ENCODE measurements at places on chromosomes 5 and 9.

GRCh38 chr5:10655161-10655971 lies 91.5 kb downstream of the ANKRD33B start:
- DNase-seq = no peak

DNA sequence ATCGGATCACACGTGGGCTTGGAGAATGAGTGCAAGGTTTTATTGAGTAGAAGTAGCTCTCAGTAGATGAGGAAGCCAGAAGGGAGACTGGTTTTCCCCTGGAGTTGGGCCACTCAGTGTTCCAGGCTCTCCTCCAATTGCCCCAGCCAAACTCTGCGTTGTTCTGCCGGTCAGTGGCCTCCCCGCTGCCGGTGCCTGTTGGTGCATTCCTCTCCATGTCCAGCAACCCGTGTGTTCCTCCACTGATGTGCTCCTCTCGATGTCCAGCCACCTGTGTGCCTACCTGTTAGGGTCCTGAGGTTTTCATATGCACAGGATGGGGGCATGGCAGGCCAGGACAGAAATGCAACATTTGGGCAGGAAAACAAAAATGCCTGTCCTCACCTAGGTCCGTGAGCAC lies 888.0 kb upstream of the PTPRD start:
- DNase-seq = no peak

- DNase-seq = no peak
Measured at GRCh38 chr9:113184539-113184938, 33.7 kb downstream of the SLC31A2 start.

- peak; percentile 81 for DNase-seq
Measured at GRCh38 chr5:93596676-93597490, 13.9 kb downstream of the NR2F1 start.

DNA sequence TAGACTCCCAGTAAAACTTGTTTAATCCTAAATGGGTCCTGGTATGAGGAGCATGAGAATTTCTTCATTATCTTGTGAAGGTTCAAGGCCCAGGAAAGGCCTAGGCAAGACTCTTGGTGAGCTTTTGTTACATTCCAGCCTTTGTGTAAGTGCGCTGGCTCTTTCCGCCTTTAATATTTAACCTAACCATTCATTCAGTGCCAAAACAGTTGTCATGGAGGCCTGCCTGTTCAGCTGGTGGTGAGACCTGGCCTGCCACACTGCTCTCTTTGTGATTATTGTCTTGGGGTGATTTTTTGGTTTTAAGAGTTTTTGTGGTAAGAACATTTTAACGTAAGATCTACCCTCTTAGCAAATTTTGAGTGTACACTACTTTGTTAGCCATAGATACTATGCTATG lies 127.5 kb upstream of the WWC1 start:
- no peak for DNase-seq

DNA sequence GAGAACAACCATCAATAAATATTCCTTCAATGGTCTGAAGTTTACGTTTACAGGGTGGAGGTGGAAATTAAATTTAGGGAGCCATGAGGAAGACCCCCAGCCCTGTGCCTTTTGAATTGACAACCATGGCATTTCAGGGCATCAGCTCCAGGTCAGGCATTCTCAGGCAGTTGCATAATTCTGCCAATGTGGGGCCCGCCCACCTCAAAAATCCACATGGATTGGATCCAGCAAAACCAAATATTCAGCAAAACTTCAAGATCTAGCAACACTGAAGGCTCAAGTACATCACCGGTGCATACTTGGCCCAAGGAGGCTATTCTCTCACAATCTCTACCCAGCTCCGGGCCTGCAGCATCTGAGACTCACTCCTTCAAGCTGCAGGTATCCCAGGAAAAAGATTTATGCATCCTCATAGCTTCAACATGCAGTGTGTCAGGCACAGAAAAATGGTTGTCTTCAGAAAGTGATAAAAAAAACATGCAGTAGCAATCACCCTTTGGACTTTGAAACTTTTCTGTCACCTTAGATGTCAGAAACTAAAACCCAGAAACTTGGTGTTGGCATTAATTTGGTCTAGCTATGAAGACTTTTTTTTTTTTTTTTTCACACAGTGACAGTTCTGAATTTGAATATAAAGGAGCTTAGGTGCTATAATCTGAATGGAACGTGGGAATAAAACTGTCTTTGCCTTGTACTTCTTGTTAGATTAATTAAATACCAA lies 21.4 kb upstream of the ANXA2R start:
- DNase-seq = no peak

GRCh38 chr9:703392-703791 lies 138.1 kb upstream of the DMRT1 start:
- DNase-seq = no peak

DNA sequence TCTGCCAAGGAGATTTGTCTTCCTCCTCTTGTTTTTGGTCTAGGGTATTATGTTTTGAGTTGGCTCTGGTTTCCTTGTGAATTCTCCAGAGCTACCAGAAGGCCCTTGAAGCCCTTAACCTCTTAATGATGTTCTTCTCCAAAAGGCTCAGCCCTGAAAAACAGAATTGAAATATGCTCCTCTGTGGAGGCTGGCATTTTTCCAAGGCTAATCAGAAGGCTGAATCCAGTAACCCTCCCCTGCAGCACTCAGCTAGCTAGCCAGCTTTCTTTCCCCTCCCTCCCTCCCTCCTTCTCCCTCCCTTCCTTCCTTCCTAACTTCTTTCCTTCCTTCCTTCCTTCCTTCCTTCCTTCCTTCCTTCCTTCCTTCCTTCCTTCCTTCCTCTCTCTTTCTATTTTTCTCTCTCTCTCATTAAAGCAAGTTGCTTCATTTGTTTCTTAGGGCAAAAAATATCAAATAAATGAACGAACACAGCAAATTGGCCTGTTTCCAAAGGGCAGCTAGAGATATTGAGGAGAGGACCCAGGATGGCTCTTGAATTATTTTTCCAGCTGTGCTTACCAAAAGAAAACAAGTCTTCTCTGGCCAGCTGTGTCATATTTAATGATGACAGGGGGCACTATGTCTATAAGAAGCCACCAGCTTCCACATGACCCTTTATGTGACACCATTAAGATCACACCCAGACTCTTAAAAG lies 38.7 kb downstream of the JAKMIP2 start:
- no peak for DNase-seq

GRCh38 chr9:86352440-86353077 lies 1.7 kb downstream of the TUT7 start:
- peak; percentile 32 for DNase-seq

- DNase-seq = peak; percentile 87
Measured at GRCh38 chr5:175542232-175542965, 64.0 kb downstream of the SFXN1 start.

DNA sequence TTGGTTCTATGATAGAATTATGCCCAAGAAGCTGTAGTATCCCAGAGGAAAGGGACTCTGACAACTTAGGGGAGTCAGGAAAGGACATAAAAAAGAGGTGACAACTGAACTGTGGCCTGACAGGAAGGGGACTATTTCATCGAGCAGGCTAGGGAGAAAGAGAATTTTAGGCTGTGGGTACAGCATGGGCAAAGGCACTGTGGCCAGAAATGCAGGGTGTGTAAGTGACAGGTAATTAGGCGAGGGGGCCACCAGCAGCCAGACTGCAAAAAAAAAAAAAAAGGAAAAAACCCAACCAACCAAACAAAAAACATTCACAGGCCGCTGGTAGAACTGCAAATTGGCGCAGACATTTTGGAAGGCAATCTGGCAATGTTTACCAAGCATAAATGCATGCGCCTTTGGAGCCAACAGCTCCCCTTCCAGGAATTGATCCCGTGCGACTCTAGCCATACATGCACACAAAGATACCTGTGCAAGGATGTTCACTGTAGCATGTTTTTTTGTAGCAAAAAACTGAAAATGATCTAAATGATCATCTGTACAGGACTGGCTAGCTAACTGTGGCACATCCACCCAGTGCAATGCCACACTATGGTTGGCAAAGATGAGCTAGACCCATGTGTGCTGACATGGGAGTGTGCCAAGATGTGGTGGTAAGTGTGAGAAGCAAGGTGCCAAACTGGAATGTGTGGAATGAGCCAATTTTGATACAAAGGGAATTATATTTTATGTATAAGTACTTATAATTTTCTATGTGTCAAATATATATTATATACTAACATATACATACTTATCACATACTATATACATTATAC lies 1.1 kb downstream of the EIF4E1B start:
- no peak for DNase-seq

DNA sequence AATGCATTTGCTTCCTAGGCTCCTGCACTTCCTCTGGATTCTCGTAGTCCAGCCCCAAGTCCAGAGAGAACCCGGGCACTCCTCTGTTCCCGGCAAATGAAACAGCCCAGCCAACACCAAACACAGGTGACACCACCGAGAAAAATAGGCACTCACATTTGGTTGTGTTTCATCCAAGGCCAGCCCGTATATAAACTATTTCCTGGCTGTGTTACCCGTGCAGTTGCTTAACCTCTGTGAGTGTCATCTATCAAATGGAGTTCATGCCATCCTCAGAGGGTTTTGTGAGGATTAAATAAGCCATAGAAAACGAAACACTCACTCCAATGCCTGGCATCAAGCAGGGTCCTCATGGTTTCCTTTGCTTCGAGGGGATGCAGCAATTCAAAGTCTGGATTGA lies 115.2 kb downstream of the BOD1 start:
- no peak for DNase-seq

GRCh38 chr9:29556317-29556716 lies 1983.0 kb upstream of the C9orf72 start:
- no peak for DNase-seq

DNA sequence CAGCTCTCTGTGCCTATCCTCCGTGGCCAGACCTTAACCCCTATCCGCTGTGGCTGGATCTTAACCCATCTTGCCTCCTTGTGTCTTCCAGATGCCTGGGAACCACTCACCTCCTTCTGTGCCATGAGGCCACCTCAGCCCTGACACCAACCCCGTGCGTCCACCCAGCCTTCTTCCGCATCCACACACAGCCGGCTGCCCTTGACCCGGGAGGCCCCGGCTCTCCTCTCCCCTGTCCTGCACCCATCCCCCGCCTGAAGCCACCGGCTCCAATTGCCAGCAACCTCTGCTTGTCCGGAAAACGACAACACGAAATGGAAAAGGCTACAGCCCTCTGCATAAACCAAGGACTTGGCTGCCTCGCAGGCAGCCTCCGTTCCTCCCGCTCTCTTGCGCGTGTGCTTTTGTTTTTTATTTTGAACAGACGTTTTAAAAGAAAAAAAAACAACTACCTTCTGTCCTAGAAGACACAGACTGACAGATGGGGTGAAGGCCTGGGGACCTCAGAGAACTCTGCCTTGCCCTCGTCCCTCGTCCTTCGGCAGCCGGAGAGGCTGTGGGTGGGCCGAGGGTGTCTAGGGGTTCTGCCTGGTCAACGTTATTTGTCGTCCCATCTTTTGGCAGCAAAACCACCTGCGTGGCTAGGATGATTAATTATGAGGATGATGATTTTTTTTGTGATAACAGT lies 32.5 kb upstream of the HMCN2 start:
- DNase-seq = no peak

DNA sequence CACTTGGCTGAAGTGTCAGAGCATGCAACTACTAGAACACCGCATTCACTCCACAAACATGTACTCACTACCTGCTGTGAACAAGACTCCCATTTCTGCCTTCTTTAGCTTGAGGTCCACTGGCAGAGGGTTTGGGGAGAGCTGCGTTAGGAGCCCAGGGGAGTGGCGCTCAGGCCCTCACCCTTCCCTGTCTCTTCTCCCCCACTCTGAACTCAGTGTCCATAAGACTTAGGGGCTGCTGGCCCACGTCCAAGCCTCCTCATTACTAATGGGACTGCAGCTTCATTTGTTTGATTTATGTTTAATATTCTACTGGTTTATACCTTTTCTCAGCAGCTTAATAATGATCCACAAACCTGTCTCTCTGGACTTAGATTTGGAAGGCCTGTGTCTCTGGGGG lies 70.9 kb downstream of the HSPA4 start:
- no peak for DNase-seq

- DNase-seq = no peak
Measured at GRCh38 chr5:16799796-16800195, 136.3 kb downstream of the MYO10 start.

- no peak for DNase-seq
Measured at GRCh38 chr9:35177520-35177919, 15.7 kb downstream of the UNC13B start.

DNA sequence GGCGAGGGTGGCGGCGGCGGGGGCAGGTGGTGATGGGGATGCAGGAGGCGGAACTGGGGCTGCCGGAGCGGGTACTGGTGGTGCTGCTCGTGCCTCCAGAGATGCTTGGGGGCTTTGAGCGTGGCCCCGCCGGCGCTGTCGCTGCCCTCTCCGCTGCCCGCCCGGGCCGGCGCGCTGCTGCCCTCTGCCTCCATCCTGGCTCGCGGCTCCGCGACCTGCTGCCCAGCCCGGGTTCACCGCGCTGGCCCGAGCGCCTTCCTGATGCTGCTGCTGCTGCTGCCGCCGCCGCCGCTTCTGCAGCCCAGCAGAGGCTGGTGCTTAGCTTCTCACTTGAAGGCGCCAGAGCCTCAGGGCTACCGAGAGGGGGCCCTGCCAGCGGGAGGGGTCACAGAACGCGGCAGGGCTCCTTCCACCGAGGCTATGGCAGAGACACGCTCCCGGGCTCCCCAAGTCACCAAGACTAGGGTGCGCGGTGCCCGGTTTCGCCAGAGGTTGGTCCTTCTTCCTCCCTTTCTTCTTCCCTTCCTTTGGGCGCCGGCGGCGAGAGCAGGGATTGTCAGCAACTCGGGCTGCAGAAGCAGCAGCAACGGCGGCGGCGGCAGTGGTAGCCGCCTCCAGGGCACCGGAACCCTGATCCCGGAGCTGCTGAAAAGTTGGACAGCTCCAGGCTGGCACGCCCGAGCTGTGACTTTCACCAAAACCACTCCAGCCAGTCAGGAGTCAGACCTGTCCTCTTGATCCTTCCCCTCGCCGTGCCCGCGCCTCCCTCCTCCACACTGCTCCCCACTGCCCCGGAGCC lies at the start of gene PDE4D:
PDE4D (minus strand) TSS at position 298 of the 799 bp plus-strand sequence.
- DNase-seq = no peak

DNA sequence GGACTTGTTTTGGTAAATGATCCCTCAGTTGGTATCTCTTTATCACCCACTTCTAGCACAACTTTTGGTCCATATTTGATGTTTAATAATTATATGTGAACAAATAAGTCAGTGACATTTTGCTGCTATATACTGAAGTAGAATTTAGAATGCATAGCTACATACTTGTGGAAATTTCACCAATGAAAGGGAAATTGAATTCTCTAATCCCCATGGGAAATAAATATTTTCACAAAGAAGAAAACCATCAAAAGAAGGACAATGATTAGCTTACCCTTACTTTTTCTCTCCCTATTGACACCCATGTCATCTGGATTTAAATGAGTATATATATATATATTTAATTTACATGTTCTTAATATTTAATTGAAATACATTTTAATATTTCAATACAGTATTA lies 94.3 kb upstream of the DAB2 start:
- no peak for DNase-seq

GRCh38 chr5:153276151-153276550 lies 214.3 kb upstream of the GRIA1 start:
- DNase-seq = peak; percentile 47

- DNase-seq = no peak
Measured at GRCh38 chr5:172760136-172760535, 10.9 kb downstream of the DUSP1 start.

- no peak for DNase-seq
Measured at GRCh38 chr9:129076640-129077037, 4.3 kb upstream of the DOLPP1 start.
